Sigmoid colon (tissue), 7 donors: ENCODE measurements at places on chromosomes 6 and 20. TPM values are rescaled to one million over a fixed set of nuclear protein-coding genes. Genes with fewer than 3 reads are reported as not detected.

BPIFB2 gene
- not detected for total RNA-seq

HAO1 gene
- not detected for total RNA-seq

- H3K36me3 ChIP-seq, result no peaks in the 10 kb centered on the region
- no peak overlapping the region for H3K4me3 ChIP-seq
- no peaks in the 10 kb centered on the region for H3K4me1 ChIP-seq
- H3K27ac ChIP-seq, result no peak overlapping the region
Measured at GRCh38 chr6:151534576-151534975, 40.8 kb downstream of the CCDC170 start.

DNA sequence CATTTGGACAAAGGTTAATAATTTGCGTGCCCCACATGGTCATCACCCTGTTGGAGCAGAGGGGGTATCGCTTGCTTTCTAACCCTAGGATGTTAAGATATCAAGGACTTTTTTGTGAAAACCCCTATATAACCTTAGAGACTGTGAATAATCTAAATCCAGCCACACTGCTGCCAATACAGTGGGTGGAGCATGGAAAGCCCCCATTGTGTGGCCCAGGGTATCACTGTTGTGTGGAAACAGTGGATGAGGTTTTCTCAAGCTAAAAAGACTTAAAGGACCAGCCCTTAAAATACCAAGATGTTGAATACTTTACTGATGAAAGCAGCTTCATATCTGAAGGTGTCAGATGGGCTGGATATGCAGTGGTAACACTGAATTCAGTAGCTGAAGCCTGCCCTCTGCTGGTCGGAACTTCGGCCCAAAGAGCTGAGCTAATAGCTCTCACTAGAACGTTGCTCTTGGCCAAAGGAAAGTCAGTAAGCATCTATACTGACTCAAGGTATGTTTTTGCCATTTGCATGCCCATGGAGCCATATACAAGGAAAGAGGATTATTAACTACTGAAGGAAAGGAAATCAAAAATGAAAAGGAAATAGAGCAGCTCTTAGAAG lies 695.2 kb downstream of the PHF3 start:
- H3K27me3 ChIP-seq, result no peaks in the 10 kb centered on the region
- no peaks in the 10 kb centered on the region for H3K4me1 ChIP-seq
- H3K4me3 ChIP-seq, result no peak overlapping the region
- H3K36me3 ChIP-seq, result no peaks in the 10 kb centered on the region

AK9 gene
- 15.8 TPM for total RNA-seq

DNA sequence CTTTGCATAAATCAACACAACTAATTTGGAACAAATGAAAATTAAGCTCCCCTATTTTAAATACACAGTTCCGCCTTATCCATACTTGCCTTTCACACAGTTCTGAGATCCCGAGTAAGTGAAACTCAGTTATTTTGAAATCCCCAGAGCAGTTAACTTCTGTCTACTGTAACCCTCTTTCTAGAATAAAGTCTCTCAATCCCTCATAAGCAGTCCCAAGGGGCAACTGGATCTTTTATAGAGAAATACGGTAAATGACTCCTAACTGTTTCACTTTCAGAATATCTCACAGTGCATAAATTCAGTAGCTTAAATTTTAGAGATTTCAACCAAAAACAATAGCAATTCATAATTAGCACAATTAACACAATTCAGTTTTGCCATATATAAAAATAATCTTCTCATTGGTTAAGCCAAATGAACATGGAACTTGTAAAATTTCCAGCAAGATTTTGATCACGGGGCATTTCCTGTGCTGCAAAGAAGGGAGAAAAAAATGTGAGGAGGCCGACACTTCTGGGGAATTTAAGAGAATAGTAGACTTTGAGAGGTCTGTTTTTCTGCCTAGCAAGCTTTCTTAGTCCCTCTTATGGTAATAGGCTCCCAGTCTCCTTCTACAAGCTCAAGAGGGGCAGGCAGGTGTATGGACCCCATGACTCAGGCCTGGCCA lies 78.3 kb downstream of the KIF6 start:
- H3K27me3 ChIP-seq, result no peaks in the 10 kb centered on the region
- H3K4me3 ChIP-seq, result no peak overlapping the region
- H3K27ac ChIP-seq, result no peak overlapping the region

RNF217 gene
- 55.7 TPM for total RNA-seq

DNA sequence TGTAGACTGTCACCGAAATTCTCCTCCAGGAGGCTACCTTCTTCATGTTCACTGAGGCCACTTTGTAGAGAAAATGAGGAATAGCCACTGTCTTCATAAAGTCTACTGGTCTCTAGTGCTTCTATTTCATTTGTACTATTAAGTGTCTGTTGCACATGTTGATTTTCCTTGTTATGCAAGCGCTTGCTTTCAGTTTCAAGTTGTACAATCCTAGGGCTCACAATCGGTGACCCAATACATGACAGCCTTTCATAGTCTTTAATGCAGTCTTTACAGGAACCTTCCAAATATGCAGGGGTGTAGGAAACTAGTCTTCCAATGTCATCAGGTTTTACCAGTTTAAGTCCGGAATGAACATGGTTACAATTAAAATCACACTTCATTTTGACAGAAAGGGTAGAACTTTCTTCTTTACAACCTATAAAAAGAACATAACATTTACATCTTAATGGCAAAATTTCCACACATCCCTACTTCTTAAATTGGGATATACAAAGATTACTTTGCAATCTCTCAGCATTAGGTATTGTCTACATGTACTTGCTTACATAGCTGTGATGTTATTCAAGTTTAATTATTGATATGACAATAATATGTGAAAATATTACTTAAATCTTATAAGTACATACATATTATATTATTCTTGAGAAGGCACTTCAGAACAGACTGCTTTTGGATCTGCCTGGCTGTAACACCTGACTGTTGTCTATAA lies 7.5 kb downstream of the FBXO5 start:
- peaks cover 4% of the 10 kb centered on the region for H3K36me3 ChIP-seq
- no peak for DNase-seq
- no peaks in the 10 kb centered on the region for H3K4me1 ChIP-seq
- no peak overlapping the region for H3K4me3 ChIP-seq
- H3K27ac ChIP-seq, result no peak overlapping the region

- H3K4me3 ChIP-seq, result no peak overlapping the region
- H3K36me3 ChIP-seq, result no peaks in the 10 kb centered on the region
- H3K4me1 ChIP-seq, result peaks cover 9% of the 10 kb centered on the region
- H3K27me3 ChIP-seq, result no peaks in the 10 kb centered on the region
- DNase-seq, result no peak
Measured at GRCh38 chr20:13262302-13262650, 41.2 kb downstream of the ISM1 start.

- no peak for DNase-seq
- H3K4me3 ChIP-seq, result no peak overlapping the region
- no peak overlapping the region for H3K27ac ChIP-seq
- no peaks in the 10 kb centered on the region for H3K4me1 ChIP-seq
- no peaks in the 10 kb centered on the region for H3K36me3 ChIP-seq
Measured at GRCh38 chr6:147003186-147003585, 201.0 kb upstream of the STXBP5 start.

GRCh38 chr20:4728120-4728760 lies 6.5 kb downstream of the PRND start:
- no peak for DNase-seq
- no peaks in the 10 kb centered on the region for H3K27me3 ChIP-seq
- no peaks in the 10 kb centered on the region for H3K36me3 ChIP-seq
- H3K4me1 ChIP-seq, result peaks cover 15% of the 10 kb centered on the region

DNA sequence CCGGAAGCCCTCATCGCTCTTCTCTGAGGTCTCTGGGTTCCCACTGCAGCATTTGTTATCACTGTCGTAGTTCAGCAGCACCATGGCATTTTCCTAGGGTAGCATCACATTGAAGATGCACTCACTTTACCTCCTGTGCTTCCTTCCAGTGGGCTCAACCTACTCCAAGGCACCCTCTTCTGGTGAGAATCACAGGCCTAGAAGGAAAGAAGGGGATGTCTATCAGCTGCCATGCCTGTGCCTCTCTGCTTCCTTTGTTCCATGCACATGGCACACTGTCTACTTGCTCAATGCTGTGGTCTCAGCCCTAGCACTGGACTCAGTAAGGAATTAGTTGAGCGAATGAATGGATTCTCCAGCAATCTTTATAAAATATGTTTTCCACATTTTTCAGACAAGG lies 22.6 kb downstream of the CST4 start:
- no peak overlapping the region for H3K27ac ChIP-seq
- DNase-seq, result no peak
- no peaks in the 10 kb centered on the region for H3K27me3 ChIP-seq
- H3K4me1 ChIP-seq, result no peaks in the 10 kb centered on the region
- H3K36me3 ChIP-seq, result no peaks in the 10 kb centered on the region
- no peak overlapping the region for H3K4me3 ChIP-seq

PPIL6 gene
- total RNA-seq, result 6.1 TPM

EIF6 gene
- 71.3 TPM for total RNA-seq

DNA sequence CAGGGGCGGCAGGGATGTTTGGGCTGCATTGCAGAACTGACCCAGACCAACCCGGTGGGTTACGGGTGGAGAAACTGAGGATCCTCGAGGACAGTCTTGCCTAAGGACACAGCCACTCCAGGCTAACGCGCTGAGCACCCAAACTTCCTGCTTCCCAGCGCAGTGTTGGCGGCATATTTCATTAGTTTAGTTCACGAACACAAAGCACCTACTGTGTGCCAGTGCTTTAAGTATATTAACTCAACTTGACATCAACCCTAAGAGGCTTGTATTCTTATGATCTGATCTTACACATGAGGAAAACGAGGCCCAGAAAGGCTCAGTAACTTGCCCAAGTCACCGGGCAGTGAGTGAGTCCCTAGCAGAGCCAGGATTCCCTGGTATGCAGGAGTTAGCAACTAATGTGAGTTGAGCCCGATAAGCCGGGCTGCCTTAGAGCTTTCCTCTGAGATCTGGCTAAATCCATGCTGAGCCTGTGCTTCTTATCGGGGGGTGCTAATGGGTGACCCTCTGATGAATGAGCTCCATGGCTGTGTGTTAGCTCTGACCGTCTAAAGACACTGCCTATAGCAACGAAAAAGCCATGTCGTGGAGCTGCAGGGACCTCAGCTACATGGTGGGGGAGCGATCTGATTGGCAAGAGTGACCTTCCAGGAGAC lies 92.7 kb downstream of the CD40 start:
- H3K36me3 ChIP-seq, result no peaks in the 10 kb centered on the region
- H3K4me1 ChIP-seq, result no peaks in the 10 kb centered on the region
- DNase-seq, result no peak
- H3K27me3 ChIP-seq, result peaks cover 21% of the 10 kb centered on the region
- H3K4me3 ChIP-seq, result no peak overlapping the region

FNDC1 gene
- total RNA-seq, result 4.3 TPM

DNA sequence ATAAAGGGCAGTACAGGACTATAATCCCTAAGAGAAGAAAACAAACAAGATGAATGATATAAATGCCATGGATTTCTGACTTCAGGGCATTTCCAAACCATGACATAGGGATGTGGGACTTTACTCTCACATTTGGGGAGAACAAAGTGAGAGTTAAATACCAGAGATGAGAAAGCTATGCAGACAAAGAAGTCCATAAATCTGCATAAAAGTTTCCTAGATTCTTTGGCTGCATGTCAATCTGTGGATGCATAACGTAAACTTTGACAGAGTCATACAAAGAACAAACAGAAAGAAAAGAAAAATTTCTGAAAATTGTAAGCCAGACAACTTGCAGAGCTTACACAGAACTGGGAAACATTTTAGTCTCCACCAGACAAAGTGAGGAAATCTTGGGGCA lies 11.7 kb downstream of the EPM2A start:
- H3K4me1 ChIP-seq, result no peaks in the 10 kb centered on the region
- H3K27me3 ChIP-seq, result no peaks in the 10 kb centered on the region
- no peak for DNase-seq
- no peaks in the 10 kb centered on the region for H3K36me3 ChIP-seq
- no peak overlapping the region for H3K27ac ChIP-seq
- H3K4me3 ChIP-seq, result no peak overlapping the region

- H3K36me3 ChIP-seq, result peaks cover 29% of the 10 kb centered on the region
- no peak overlapping the region for H3K4me3 ChIP-seq
- H3K4me1 ChIP-seq, result no peaks in the 10 kb centered on the region
- H3K27me3 ChIP-seq, result no peaks in the 10 kb centered on the region
- H3K27ac ChIP-seq, result no peak overlapping the region
Measured at GRCh38 chr6:41929924-41930323, 8.6 kb downstream of the BYSL start.

DNA sequence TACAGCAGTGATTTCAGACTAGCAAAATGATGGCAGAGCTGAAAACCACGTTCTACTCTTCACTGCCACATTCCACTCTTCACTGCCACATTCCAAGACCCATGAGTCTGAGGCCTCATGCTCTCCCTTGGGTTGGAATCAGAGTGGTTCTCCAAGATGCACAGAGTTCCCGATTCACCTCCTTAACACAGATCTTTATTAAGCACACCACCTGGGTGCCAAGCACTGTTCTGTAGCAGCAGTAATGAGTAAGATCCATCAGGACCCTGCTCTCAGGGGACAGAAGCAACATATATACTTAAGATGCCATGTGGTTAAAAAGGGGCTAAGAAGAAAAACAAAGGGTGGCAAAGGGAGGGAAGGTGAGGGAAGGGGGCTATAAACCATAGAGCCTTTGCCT lies 26.9 kb downstream of the TSHZ2 start:
- no peak for DNase-seq
- H3K36me3 ChIP-seq, result no peaks in the 10 kb centered on the region
- no peaks in the 10 kb centered on the region for H3K27me3 ChIP-seq
- H3K27ac ChIP-seq, result no peak overlapping the region
- no peak overlapping the region for H3K4me3 ChIP-seq
- H3K4me1 ChIP-seq, result no peaks in the 10 kb centered on the region

DNA sequence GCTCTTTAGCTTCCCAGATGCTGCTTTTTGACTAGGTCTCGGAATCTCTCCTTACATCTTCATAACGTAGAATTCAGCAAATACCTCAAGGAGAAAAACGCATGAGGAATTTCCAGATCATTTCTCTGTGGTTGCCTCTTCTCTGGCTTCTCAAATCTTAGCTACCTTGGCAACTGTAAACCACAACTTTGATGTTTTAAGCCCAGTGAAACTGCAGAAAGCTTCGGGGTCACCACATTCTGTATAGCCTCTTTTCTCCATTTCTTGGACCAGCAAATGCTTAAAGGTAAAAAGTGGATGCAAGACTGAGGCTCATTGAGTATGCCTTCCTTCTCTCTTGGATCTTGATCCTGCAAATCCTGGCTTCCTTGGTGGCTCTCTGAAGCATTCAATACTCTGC lies 125.5 kb upstream of the FBXL4 start:
- H3K36me3 ChIP-seq, result no peaks in the 10 kb centered on the region
- H3K4me3 ChIP-seq, result no peak overlapping the region
- H3K27me3 ChIP-seq, result no peaks in the 10 kb centered on the region
- no peaks in the 10 kb centered on the region for H3K4me1 ChIP-seq
- no peak overlapping the region for H3K27ac ChIP-seq
- no peak for DNase-seq

- no peak overlapping the region for H3K27ac ChIP-seq
- DNase-seq, result no peak
- no peaks in the 10 kb centered on the region for H3K27me3 ChIP-seq
- no peaks in the 10 kb centered on the region for H3K36me3 ChIP-seq
Measured at GRCh38 chr6:53361549-53362031, 12.8 kb upstream of the ELOVL5 start.
